Sigmoid colon (tissue), 7 donors: ENCODE measurements at places on chromosomes 3 and 15.
A peak's percentile ranks its signal among the peaks of the same experiment; 100 is the strongest.

DNA sequence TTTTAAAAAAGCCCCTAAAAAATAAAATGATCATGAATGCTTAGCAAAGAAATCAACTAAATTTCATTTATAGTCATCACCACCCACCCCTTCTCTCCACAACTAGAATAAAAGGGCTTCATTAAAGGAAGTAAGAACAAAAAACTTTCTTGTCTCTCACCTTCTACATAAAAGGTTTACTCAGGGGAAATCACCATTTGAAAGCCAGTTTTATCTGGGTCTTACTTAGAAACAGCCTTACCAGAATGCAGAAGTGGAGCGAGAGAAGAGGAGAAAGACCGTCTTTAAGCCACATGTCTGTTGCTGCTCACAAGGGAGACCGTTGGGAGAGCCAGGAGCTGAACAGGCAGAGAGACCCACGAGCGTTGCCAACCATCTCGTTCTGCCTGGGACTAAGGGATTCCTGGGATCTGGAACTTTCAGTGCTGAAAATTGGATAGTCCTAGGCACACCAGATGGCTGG is 350.1 kb upstream of the PROK2 start:
- DNase-seq: no peak

DNA sequence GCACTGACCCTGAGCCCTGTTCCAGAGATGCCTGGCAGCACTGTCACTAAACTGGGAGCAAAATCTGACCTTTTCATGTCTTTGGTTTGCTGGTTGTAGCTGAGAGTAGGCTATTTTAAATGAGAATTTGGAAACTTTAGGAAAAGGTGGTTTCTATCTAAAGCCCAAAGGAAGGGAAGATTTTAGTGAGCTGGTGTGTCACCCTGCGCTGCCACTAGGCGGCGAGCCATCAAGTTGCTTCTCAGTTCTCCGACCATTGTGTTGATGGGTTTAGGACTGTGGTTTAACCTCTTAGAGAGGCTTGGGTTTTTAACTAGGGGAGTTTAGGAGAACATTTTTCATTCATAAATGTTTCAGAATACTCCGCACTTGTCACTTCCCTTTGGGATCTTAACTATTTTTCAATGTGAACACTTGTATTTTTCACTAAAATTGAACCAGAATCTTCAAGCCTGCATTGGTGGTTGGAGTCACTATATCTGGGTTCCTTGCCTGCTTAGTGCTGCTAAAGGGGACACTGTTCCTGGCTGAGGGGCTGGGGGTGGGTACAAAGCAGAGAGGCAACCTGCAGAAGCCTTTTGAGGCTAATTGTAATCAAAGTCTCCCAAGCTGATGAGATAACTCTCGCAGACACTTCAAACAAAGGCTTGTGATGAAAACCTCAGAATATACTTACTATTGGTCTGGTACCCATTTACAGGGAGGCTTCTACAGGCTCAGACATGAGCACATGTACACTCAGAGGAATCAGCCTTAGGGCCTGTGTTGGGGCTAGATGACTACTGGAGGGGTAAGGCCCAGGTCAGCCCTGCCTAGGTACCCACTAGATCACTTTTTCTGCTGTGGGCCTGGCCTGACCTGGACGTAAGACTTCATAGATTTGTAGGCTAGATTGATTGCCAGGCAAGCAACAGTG is 16.8 kb downstream of the EXOSC7 start:
- DNase-seq: peak; percentile 49

DNA sequence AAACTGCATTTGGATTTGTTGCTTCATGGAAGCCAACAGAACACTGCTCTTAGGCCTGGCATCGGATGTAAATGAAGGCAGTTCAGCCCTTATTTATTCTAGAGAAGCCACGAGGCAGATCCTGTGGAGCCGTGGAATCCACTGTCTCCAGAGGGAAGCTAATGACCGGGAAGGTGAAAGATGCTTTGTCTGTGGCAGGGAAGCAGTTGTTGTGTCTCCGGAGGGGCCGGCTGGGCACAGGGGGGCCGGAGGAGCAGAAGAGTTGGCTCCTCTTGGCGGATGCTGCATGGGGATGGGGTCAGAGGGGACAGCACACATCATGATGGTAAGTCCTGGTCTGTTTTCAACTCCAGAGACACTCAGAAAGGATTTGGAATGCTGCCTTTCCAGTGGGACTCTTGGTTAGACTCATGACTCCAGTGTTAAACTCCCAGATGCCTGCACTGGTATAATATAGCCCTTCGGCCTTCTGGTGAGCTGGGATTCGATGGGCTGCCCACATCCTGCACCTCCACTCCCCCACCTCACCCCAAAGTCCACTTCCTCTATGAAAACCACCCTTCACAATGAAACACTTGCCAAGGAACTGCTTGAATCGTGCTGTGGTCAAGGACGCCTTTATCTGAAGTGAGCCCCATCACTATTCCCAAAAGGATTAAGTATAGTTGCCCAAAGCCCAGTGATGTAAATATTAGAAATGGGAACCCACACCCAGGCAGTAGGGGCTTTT is 33.6 kb downstream of the TPM1 start:
- no peak for DNase-seq

DNA sequence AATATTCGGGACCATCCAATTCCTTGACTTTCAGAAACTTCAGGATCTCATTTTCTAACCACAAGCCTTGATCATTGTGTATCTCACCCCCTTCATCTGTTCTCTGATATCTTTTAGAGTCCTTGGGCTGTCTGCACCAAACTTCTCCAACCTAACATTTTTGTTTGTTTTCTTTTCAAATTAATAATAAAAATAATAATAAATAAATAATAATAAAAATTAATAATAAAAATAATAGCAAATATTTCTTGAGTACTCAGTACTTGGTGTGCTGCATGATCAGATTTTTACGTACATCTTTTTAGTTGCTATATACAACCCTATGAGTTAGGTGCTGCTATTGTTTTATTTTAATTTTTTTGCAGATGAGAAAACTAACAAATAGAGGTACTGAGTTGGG is 70.2 kb upstream of the TPRG1 start:
- DNase-seq: no peak

DNA sequence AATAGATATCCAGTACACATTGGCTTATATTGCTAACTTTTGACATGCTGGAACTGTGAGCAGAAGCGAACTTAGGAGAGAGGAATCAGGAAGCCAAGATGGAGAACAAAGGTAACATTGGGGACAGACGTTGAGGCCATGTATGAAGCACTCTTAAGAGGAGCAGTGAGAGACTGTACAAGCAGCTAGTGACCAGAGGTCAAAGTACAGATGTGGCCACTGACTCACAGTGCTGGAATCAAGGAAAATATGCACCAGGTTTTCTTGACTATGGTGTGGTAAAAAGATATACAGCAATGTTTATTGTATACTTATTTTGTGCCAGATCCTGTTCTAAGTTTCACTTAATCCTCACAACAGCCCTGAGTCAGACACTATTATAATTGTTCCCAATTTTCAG is 2.0 kb upstream of the IL20RB start:
- no peak for DNase-seq

DNA sequence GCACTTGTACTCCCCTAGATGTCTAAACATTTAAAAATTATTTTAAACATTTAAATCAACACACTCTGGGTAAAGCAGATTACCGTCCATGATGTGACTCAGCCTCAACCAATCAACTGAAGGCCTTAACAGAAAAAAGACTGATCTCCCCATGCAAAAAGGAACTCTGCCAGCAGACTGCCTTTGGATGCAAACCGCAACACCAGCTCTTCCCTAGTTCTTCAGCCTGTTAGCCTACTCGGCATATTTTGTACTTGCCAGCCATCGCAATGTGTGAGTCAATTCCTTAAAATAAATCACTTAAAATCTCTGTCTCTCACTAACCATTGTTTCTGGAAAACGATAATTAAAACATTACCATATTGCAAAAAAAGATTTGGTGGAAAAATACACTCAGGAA is 375.9 kb downstream of the RSL24D1 start:
- DNase-seq: no peak

GRCh38 chr3:42752961-42753360 is 20.1 kb downstream of the CCDC13 start:
- no peak for DNase-seq

DNA sequence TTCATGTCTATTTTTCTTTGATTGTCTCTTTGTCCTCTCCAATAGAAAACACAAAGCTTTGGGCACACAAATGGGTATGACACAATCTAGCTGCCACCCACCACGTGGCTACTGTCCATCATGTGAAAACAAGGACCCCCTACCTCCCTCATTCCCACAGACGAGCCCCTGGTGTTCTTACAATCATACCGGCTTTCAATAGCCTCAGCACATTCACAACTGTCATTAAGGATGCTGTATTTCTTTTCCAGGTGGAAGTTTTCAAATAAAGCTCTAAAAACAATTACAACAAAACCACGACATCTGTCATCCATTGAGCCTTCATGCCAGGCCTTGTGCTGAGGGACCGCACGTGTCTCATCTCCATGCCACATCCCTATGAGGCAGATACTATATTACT is 552.6 kb upstream of the ADAMTS9 start:
- no peak for DNase-seq

GRCh38 chr3:95356764-95357501 is 1294.1 kb downstream of the NSUN3 start:
- DNase-seq: no peak

DNA sequence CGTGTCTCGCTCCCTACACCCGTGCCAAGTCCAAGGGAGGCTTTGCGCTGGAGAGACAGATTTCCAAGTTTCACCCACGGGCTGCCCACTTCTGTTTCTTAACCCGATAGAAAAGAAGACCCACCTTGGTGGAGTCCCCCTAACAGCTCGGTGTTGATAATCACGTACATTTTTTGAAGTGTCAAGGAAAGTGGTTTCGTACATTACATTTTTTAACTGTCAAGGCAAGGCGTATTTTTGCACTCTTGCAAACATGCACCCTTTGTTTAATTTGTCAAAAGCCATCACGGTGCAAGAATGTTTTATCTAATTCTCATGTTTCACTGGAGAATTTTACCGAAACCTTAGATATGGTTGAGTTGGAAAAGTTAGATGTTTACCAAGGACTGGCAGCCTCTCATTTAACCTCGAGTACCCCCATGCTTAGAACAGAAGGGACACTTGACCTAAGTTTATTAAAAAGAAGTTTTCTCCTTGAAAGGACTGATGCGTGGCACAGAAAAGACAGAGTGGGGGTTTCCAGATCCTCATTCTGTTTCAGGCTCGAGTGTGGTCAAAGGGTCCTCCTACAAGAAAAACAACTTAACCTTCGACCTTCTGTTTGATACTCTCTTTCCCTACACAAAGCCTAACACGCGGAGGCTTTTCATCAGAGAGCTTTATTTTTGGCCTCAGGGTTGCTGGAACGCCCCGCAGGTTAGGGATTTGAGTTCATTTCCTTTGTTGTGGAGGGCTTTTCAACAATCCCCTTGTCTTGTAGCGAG is 882 bp downstream of the GXYLT2 start:
- DNase-seq: no peak

- no peak for DNase-seq
Measured at GRCh38 chr3:187997490-187997889, 156.5 kb upstream of the LPP start.

GRCh38 chr3:11226042-11226370 is 46.2 kb upstream of the ATG7 start:
- no peak for DNase-seq

- DNase-seq: no peak
Measured at GRCh38 chr3:114331710-114332109, 37.9 kb downstream of the TIGIT start.

DNA sequence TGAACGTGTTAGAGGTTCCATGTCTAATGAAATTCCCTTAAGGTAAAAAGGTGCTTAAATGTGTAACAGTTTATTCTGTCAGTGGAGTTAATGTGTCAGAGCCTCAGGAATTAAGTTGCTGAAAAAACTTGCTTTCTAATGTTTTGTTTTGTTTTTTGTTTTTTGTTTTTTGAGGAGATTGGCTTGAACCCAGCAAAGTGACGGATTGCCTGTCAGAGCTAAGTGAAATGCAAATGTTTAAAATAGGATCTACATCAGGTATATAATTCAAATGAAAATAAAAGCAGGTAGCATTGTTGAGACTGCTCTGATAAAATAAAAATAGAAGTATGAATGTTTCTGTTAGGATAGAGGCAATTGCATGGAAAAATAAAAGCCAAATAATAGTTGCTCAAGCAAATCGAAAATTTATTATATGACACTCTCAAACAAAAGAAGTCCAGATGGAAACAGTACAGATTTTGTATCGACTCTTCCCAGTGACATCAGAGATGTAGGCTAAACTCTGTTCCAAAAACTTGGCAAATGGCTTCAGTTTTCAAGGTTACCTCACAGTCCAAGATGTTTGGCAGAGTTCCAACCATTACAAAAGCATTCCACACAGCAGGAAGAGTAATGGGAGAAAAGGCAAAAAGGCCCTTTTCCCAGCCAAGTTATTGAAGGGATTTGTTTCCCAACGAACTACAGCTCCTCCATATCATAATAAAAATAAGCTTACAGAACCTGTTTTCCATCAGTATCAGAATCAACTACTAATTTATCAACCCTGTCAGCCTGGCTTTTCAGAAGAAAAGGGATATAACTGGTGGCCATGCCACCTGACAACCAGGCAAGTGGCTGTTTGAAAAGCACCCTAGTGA is 291.0 kb downstream of the TBL1XR1 start:
- no peak for DNase-seq

GRCh38 chr3:143128227-143128955 is 8.8 kb downstream of the CHST2 start:
- DNase-seq: no peak

GRCh38 chr3:4986782-4987537 is 7.7 kb downstream of the BHLHE40 start:
- peak; percentile 99 for DNase-seq

DNA sequence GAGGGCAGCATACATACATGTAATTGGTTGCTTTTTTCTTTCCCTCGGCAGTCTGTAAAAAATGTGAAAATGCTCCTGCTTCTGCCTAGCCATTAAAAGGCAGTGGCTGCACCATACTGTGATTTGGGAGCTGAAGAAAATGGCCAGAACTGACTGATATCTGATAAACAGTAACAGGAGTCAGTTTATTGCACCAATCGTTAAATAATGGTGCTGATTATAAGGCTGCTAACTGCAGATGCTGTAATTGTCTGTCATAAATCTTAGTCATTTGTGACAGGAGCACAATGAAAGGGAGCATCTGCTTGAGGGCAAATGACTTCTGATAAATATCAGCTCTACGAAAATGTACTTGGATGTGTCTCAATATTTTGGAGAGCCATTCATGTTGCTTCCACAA is 263.1 kb upstream of the DNAJC19 start:
- DNase-seq: no peak

DNA sequence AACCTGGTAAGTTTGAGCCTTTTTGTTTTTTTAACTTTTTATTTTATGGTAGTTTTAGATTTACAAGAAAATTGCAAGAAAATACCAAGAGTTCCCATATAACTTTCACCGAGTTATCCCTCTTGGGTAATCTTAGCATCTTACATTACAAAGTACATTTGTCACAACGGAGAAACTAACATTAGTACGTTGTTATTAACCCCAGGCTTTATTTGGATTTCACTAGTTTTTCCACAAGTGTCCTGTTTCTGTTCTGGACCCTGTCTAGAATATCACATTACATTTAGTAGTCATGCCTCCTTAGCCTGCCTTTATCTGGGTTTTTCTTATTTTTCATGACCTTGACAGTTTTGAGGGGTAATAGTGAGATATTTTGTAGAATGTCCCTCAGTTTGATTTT is 53.5 kb upstream of the KPNA4 start:
- no peak for DNase-seq

GRCh38 chr3:165835431-165835830 is 1.8 kb downstream of the BCHE start:
- no peak for DNase-seq
